ENCODE measurements at places on chromosomes 7 and 10.

DNA sequence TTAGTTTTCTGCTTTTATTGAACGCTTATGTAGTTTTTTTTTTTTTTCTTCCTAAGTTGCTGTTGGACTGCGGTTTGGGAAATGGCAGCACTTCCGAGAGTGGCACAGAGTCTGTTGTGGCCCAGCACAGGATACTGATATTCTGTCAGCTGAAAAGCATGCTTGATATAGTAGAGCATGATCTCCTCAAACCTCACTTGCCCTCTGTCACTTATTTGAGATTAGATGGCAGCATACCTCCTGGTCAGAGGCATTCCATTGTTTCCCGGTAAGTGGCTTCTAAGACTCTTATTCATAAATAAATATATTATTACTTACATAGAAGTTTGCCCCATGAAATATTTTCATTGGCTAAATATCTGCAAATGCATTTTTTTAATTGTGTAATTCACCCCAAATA is 101.1 kb downstream of the BTAF1 start:
- no peak for DNase-seq

- no peak for DNase-seq
Measured at GRCh38 chr10:101903827-101904550, 60.4 kb upstream of the KCNIP2 start.

GRCh38 chr10:110636572-110636931 is 7.6 kb upstream of the RBM20 start:
- no peak for DNase-seq

- no peak for DNase-seq
Measured at GRCh38 chr10:11823122-11823988, at the start of gene PROSER2. PROSER2 (plus strand) TSS chr10:11823356; CDS start chr10:11852078, 28,722 bp downstream.

DNA sequence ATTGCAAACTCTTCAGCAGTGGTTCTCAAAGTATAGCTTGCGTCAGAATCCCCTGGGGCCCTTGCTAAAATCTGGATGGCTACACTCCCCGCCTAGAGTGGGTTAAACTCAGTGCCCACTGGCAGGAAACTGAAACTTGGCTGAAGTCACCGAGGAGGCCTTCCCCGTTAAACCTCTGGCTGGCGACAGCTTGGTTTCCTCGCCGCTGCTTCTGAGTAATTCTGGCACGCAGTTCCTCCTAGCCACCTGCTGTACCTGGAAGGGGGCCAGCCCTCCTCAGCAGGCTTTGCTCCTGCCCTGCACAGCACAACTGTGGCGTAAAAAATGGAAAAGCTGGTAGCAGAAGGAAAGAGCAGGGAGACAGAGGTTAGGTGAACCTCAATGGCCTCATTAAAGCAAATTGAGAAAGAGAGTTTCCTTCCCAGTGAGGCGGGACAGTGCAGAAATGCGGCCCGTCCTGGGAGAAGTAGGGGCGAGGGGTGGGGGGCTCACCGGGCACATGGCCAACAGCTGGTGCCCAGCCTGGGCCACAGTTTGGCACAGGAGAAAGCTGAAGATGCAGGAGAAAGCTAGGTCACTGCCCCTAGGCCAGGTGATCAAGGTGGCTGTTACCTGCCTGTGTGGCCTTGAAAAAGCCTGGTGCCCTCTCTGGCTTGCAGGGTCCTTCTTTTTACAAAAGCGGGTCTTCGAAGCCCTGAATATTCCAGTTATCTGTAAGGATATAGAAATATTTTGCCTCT is 46.6 kb downstream of the ALOX5 start:
- no peak for DNase-seq

- no peak for DNase-seq
Measured at GRCh38 chr10:88178758-88179157, 315.3 kb downstream of the PTEN start.

DNA sequence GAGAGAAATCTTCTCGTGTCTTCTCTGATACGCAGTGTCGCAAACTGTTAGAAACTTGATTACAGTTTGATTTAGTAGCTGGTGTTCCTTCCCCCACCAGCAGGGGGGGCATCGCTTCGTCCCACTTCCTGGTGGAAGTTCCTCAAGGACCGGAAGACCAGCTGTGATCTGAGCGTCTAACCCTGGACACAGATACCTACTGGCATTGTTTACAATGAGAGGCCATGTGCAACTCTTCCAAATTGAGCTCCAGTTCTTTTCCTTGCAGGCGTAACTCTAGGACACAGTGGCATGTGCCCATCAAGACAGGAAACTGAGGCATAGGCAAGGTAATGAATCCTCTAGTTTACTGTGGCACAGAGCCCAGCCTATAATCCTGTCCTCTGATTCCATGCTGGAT is 219.0 kb downstream of the CCDC3 start:
- no peak for DNase-seq

DNA sequence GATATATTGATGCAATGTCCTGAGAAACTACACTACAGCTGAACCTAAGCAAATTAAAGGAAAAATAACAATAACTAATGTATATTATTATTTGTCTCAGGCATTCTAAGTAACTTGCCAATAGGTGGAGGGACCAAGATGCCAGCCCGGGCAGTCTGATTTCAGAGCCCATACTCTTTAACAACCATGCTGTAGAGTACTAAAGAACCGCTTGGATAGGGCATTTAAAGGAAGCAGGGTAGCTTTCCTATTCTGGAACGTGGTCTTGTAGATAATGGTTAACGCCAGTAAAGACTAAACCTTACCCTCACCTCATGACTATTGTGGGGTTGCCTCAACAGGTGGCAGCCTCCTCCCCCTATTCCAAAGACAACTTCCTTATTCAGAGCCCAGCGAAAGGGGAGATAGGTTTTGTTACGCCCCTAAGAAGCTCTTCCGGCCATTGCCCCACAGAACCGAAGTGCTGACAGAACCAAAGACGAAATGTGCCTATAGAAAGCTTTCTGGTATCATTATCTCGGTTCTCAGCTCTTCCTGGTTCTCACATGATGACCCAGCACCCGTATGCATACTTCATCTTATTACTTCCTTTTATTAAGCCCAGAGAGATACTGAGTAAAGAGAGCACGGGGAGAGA is 707 bp upstream of the C1GALT1 start:
- no peak for DNase-seq

DNA sequence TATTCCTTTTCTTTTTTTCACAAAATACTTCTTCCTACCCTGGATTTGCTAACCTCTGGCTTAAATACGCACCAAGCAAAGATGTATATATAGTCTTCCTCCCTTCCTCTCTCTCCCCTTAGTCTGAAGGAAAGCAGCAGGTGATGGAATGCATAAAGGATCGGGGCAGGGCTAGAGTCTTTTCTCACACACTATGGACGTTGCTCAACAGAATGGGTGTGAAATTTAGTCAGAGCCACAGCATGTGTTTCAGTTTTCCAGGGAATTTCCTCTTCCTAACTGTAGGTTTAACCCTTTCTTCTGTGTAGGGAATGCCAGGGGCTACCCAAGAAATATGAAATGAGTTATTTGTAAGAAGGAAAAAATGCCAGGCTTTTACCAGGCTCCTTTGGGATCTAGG is 71.4 kb upstream of the NFKB2 start:
- no peak for DNase-seq

Measured in RWPE2 (cell line).